ENCODE measurements at places on chromosomes 2 and 18. TPM values are rescaled to one million over a fixed set of nuclear protein-coding genes. Genes with fewer than 3 reads are reported as not detected.

Gene UGT1A10
- total RNA-seq = not detected

DNA sequence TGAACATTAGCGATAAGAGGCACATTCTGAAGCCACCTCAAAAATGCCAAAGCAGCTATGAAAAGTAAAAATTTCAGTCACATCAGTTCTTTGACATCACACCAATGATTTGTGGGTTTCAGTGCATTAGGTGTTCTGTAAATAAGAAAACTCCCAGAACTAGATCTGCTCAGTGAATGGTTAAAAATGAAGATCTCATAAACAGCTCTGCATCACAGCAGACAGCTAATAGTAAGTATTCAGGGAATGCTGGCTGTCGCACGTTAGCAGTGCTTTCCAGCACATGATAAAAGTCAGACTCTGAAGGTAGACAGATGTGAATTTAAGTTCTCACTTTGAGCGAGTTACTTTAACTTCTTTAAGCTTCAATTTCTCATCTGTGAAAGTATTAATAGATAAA is 154.9 kb downstream of the SATB2 start:
- H3K27me3 ChIP-seq = no peaks in the 10 kb centered on the region
- H3K27ac ChIP-seq = peak overlapping the region; percentile 98
- H3K4me3 ChIP-seq = peak overlapping the region; percentile 63

Gene CROCC2
- total RNA-seq = under 0.01 TPM

GRCh38 chr2:157587576-157587975 is 41.1 kb downstream of the ACVR1C start:
- no peak overlapping the region for H3K4me3 ChIP-seq
- no peak overlapping the region for H3K27ac ChIP-seq
- no peak for DNase-seq

Gene INHA
- 0.11 TPM for total RNA-seq

- DNase-seq = peak; percentile 9
- no peaks in the 10 kb centered on the region for H3K27me3 ChIP-seq
- H3K4me1 ChIP-seq = no peaks in the 10 kb centered on the region
- H3K36me3 ChIP-seq = no peaks in the 10 kb centered on the region
- no peak overlapping the region for H3K27ac ChIP-seq
Measured at GRCh38 chr2:42450136-42450535, 43.6 kb downstream of the KCNG3 start.

DNA sequence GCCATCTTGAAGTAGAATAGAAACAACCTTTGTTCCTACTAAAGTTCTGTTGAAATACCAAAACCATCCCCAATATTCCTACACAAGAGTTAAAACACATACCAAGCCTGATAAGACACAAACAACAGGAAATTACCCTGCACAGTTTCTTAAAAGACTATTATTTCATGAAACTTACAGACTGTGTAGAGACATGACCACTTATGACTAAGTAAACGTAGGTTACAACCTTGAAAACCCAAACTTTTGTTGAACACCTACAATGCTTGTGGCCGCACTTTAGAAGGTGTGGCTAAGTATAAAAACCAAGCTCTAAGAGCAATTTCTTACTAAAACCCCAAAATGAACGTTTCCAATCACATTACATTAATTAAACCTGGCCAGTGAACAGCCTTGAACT is 2.0 kb downstream of the SMAD2 start:
- peaks cover 14% of the 10 kb centered on the region for H3K4me1 ChIP-seq
- H3K27ac ChIP-seq = no peak overlapping the region
- H3K27me3 ChIP-seq = no peaks in the 10 kb centered on the region
- peak overlapping the region; percentile 84 for H3K4me3 ChIP-seq
- DNase-seq = peak; percentile 18
- no peaks in the 10 kb centered on the region for H3K36me3 ChIP-seq

All from GM23248 (cell line).